Stimulated activated CD4-positive, alpha-beta T cell treated with anti-CD3 and anti-CD28 coated beads, Interleukin-1b, Interleukin-23, amount 100 ng/mL, for 4 hours (primary cell): ENCODE measurements at places on chromosomes 13 and 19.
A peak's percentile ranks its signal among the peaks of the same experiment; 100 is the strongest.

- no peak for DNase-seq
Measured at GRCh38 chr19:10835089-10835753, 791 bp downstream of the TMED1 start.

DNA sequence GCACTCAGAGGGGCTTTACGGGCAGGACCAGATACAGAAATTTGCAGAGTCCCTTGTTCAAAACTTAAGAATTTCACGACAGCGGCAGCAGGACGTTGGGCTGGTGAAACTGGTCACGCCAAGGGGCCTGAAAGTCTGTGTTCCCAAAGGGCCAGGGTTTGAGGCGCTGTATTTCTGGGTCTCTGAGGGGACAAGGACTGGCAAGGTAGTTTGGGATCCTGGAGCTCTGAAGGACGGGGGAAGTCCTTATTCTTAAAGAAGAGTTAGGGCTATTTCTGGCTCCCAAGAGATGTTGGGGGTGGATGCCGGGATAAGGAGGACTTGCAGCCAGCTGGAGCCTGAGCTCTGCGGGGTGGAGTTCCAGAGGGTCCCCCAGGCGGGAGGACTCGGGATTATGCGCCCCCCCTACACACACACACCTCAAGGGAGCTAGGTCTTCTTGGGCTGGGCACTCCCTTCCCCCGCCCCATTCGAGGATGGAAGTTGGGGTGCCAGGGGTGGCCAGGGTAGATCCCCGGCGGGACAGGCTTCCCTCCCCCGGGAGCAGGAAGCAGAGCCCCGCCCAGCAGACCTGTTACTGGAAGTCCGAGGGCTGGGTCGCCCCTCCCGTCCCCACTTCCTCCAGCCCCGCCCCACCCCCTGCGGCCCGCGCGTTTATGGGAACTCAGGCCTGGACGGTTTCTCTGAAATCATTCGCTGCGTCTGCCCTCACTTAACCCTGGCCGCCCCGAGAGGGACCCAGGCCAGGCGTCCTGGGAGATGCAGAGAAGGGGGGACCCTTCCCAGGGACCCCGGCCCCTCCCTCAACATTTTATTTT lies 5.6 kb downstream of the BCL3 start:
- peak; percentile 64 for DNase-seq

- no peak for DNase-seq
Measured at GRCh38 chr13:101841698-101842097, 389.2 kb downstream of the ITGBL1 start.

DNA sequence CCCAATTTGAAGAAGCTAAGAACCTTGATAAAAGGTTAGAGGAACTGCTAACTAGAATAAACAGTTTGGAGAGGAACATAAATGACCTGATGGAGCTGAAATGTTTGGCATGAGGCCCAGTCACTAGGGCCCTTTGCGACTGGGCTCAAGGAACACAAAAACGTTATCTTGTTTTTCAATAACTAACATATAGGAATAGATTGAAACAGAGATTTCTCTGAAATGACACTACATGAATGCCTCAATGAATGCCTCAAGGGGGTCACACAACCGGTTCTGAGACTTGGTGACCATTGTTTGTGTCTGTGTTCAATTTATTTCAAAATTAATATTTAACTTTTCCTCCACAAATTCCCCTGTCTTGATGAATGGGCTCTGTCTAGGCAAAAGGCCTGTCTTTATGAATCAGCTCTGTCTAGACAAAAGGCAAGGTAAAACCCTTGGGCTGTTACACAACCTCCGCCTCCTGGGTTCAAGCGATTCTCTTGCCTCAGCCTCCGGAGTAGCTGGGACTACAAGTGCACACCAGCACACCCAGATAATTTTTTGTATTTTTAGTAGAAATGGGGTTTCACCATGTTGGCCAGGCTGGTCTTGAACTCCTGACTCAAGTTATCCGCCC lies 932 bp upstream of the ZNF486 start:
- DNase-seq = no peak

GRCh38 chr19:32613008-32613407 lies 32.0 kb downstream of the PDCD5 start:
- no peak for DNase-seq

DNA sequence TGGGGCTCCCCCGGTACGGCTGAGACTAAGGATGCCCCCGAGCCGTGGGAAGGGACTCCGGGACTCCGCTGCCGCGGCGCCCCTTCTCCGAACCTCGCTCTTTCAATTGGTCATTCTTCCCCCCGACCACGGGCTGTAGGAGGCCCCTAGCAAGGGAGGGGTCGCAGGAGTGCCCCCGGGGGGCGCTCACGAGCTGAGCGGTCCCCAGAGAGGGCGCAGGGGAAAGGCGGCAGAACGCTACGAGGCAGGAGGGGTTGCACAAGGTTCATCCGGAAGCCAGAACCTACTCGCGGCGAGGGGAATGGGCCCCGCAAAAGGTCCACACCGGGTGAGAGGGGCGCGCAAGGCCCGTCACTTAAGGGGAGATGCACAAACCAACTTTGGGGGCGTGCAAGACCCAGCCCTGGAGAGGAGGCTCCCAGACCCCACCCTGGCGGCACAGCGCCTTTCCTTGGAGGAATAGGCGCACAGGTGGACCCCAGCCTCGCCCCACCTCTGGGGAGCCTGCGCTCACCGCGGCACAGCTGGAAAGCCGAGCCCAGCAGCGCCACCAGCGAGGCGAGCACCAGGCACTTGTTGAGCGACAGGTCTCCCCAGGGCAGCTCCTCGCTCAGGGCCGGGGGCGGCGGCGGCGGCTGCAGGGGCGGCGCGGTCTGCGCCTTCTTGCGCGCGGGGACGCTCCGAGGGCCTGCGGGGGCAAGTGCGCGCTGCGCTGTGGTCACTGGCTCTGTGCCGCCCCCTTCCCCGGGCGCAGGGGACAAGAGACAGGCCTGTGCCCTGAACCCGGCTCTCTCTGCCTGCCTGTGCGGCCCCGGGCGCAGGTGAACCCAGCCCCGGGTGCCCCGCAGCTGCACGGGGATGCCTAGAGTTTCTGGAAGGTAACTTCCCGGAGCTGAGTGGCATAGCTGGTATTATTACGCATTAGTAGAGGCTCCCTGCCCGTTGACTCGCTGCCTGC lies 2.8 kb downstream of the JSRP1 start:
- DNase-seq = no peak

GRCh38 chr13:76131551-76131950 lies 495.4 kb downstream of the LMO7 start:
- no peak for DNase-seq

DNA sequence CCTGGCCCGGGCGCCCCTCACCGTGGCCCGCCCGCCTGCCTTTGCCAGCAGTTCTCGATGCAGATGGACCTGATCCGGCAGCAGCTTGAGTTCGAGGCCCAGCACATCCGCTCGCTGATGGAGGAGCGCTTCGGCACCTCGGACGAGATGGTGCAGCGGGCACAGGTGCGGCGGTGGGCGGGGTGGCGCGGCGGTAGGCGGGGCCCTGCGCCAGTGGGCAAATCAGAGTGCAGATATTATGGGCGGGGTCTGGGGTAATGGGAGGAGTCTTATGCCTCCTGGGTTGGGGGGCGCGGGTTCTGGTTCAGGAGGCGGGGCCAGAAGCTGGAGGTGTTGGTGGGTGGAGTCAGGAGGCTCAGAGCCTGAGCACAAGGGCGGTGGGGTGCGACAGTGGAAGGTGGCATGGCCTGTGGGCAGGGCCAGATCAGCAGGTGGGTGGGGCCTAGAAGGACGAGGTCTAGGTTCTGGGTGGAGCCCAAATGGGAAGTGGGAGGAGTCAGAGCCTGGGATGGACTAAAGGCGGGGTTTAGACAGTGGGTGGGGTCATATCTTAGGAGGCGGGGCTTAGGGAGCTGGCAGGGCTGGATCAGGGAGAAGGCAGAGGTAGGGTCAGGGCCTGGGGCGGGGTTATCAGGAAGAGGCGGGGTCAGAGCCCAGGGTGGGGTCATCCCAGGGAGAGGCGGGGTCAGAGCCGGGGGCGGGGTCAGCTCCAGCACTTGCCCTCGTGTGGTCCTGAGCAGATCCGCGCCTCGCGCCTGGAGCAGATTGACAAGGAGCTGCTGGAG lies 5.6 kb downstream of the APC2 start:
- DNase-seq = no peak

DNA sequence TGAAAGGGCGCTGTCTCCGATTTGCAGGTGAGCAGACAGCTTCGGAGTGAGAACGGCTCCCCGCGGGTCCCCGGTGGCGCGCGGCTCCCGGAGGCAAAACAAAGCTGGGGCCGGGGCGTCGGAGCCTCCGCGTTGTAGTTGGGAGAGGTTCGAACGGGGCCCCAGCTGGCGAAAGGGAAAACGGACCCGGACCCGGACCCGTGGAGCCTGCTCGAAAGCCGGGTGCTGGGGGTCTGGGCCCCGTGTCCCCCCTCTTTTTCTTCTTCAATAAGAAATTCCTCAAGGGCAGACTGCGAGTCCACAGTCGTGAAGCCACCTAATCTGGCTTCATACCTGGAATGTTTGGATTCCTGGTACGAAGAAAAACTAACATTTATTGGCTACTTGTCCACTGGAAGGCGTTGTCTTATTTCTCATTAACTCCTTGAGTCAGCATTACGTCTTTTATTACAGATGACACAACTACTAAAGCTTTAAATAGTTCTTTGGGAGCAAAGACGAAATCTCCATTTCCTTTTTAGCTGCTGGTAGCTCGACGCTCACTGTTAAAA lies 632 bp upstream of the MTIF3 start:
- peak; percentile 32 for DNase-seq

DNA sequence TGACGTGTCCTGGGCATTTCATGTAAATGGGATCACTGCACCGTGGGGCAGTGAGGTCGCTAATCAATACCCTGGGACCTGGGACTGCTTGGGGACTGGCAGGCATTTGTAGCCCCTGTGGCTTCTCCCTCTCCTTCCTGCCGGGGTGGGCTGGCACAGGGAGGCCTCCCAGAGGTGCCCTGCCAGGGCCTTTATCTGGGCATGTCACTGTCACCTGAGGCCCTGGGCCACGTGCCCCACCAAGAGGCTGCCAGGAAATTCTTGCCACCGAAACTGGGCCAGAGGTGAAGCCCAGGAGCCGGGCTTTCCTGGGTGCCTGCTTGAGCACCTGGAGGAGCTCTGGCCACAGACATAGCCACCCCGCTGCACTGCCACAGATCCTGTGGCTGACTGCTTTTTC lies 1.8 kb upstream of the NMRK2 start:
- DNase-seq = no peak

DNA sequence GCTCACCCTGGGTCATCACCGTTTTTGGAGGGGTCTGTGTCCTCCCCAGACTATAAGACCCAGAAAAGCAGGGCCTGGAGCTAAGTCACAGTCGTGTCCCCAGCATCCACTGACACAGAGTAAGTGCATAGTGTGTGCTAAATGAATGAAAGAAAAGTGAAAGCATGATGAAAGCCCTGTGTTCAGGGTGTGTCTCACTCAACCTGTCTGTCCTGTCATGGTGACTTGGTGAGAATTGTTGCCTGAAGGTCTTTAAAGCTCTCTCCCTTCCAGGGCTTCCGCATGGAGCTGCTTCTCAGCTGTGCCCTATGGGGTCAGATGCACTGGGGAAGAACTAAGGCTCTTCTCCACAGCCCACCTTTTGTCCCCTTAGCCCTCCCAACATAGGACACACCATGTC lies 20.5 kb upstream of the IGFL1 start:
- no peak for DNase-seq

DNA sequence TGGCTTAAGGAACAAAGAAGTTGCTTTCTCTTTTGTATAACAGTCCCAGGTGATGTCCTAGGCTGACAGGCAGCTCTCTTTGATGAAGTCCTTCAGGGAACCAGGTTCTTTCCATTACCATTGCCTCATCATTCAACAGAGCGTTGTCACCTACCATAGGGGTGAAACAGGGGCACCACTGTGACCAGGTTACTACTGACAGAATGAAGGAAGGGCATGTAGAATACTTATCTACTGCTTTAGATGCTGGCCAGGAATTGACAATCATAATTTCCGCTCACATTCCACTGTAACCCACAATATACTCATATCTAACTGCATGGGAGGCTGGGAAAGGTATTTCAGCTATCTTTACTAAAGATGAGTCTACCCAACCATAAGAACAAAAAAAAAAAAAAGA lies 148.0 kb upstream of the FNDC3A start:
- no peak for DNase-seq

GRCh38 chr13:63393112-63393511 lies 1977.5 kb upstream of the PCDH20 start:
- no peak for DNase-seq

GRCh38 chr13:90633849-90634248 lies 713.6 kb upstream of the MIR17HG start:
- no peak for DNase-seq
